ENCODE measurements at places on chromosomes 12 and 14.

DNA sequence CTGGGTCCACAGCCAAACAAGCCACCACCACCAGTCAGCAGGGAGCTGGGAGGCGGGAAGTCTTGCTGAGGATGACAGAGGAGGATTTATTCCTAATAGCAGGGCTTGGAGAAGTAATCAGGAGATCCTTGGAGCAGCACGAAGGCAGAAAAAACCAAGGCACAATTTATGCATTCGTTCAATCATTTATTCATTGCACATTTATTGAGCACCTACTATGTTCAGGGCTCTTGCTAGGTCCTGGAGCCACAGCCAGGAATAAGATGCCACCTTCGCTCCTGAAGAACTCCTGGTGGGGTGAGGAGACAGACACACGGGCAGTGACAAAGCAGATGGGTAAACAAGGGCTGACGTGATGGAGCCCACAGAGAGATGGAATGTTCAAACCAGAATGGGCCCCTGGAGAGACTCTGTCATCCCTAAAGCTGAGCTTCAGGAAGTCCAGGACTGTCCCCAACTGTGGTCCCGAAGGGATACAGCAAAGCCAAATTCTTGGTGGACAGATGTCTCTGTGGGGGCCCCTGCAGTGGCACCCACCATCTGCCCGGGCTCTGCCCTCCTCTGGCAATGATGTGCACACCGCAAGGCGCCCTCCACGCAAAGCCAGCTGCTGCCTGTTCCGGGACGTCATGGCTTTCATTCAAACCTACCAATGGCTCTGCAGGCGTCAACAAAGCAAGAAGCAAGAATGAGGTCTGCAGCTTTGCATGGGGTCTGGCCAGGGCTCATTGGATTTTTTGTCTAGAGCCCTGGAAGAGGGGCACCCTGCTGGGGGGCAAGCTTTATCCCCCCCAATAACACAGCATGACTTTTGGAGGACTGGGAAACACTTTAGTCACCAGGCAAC lies 3.0 kb upstream of the TESC start:
- DNase-seq, result no peak

GRCh38 chr12:80033448-80033847 lies 65.9 kb upstream of the OTOGL start:
- DNase-seq, result no peak

GRCh38 chr12:43008953-43009845 lies 419.7 kb upstream of the PRICKLE1 start:
- DNase-seq, result no peak

DNA sequence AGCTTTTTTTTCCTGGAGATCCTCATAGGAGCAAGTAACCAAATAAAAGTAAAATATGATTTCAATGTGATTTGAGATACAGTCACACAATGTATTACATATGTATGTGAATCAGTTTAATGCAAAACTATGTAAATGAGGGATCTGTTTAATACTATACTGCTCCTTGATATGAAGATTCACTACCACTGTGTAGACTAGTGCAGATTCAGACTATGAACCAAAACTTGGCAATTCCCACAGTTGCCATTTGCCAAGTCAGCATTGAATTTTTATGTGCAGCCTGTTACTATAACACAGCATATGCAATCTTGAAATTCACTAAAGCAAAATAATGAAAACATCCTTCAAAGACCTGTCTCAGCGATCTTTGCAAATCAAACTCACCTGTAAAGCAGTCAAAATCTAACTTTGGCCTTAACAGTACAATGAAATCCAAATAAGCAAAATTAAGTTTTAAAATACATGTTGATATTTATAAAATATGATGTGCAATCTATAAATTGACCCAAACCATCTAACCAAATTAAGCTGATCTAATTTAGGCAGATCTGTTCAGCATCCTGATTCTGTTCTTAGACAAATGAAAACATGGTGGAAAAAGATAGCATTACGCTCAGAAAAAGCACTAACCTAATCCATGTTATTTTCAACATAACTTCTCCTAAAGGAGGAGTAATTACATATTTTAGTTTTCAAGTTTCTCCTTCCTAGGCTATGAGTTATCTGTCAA lies 25.5 kb upstream of the LMNTD1 start:
- DNase-seq, result no peak

DNA sequence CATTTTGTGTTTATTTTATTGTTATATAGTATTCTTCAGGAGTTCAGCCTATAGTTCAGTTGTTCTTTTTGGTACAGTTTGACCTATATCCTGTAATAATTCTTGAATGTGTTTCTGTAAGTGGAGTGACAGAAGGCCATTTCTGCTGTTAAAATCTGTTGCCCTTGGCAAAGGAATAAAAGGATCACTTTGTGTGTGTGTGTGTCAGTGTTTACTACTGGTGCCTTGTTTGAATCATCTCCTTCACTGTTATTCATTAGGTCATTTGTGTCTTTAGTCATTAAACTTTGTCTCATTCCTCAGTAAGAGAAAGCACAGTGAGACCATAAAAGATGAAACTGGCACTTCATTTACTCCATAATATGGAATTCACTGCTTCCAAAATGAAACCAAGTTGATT lies 130.7 kb downstream of the TMTC2 start:
- DNase-seq, result no peak

All from natural killer cell treated with Interleukin-12 subunit alpha and Interleukin-12 subunit beta and Interleukin-15 and Interleukin-18, amount 100 ng/mL, for 72 hours (primary cell).